ENCODE measurements at places on chromosomes 3 and 15.

- DNase-seq, result no peak
Measured at GRCh38 chr3:175411405-175411804, 552.3 kb downstream of the NAALADL2 start.

DNA sequence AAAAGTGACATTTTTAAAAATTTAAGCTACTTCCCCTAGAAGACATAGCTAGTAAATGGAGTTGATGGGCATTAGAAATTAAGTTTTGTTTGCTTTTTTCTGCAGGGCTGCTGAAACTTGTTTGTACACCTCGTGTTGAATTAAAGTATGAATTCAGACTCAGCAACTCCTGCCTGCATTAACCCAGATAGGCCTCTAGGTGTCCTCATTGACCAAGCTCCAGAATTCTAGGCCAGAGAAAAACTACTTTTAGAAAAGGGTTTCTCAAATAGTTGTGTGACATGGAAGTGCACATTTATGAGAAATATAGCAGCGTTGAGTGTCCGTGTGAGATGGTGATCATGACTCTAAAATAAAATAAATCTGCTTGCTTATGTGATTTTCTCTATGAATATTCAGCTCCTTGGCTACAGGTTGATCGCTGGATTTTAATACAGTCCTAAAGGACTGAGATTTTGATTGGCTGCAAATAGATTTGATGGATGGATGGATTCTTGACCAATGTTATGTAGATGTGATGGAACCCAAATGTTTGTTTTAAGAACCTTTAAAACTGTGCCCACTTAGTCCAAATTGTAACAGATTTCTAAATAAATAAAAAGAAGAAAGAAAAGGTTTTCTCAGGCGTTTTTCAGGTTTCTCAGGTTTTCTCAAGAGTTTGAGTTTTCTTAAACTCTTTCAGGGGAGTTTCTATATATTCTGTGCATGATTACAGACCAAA, 39.4 kb upstream of the LMOD3 start:
- DNase-seq, result peak; percentile 50

- DNase-seq, result no peak
Measured at GRCh38 chr15:100728371-100729201, 126.2 kb downstream of the ASB7 start.

- peak; percentile 32 for DNase-seq
Measured at GRCh38 chr3:21752749-21753347, 1.8 kb upstream of the ZNF385D start.

- DNase-seq, result peak; percentile 72
Measured at GRCh38 chr15:77633134-77633912, 611 bp upstream of the LINGO1 start.

DNA sequence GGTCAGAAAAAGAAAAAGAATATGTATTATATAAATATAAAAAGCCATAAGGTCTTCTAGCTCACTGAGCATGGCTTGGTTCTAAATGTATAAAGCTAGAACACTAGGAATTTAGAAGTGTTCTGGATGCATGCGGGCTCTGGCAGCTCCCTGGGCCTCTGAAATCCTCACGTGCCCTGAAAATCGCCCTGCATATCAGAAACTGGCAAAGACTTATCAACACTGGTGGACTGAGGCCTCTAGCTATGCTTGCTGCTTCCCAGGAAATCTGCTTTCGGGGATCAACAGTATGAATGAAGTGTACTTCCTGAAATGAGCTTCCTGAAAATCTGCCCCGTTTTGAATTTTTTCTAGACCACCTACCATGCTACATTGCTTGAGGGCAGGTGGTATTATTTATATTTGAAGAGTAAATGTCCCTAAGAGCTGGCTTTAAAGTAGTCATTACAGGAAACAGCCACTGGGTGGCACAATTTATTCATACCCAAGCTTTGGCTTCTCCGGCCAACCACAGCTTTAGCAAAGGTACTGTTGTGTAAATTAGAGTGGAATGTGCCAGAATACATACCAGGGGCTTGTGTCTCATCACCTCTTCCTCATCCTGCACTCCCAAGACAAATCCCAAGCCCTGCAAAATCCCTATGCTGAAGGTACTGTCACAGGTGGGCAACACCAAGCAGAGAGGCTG, 17.7 kb downstream of the CRTAP start:
- peak; percentile 65 for DNase-seq

DNA sequence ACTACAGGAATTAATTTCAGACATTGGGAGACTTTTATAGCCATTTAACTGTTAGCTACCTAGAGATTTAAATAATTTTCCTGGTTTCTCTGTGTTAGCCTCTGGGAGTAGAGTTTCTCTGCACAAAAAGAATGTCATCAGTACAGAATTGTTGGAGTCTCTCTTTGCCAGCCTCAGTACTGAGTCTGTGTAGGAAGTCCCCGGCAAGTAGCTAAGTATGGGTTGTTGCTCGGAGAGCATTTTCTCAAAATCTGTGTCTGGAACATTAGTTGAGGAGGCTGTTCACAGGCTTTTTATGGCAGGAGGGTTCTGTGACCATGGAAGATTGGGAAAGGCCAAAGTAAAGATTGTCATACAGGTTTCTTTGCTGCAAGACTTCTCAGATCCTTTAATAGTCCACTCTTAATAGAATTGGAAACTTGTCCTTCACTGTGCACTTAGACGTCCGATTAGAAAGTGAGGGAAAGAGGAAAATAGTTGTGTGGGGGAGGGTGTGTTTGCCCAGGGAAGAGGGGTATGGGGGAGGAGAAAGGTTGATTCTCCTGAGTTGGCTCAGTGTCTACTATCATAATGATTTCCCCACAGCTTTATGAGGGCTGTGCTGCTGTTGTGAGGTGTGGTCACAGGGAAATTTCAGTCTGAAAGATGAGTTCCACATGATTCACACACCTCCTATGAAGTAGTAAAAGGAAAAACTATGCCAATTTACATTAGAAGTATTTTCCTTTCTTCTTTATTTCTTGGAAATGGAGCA, 207.1 kb downstream of the PTPRG start:
- no peak for DNase-seq

DNA sequence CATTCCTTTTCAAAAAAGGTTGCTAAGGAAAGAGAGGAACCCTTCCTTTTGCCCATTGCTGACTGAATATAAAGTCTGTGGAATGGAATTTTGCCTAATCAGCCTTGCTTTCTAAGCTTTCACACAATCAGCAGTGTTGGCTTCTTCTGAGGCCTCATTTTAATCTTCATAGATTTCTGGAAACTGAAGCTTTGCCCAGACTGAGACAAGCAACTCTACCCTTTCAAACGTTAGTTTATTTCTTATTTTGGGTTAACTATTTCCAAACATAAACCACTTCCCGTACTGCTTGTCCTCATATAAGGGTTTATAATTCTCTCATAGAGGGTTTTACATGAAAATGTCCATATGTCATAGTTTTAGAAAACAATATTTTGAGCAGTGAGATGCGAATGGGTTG, 82.9 kb downstream of the NR1D2 start:
- DNase-seq, result no peak

DNA sequence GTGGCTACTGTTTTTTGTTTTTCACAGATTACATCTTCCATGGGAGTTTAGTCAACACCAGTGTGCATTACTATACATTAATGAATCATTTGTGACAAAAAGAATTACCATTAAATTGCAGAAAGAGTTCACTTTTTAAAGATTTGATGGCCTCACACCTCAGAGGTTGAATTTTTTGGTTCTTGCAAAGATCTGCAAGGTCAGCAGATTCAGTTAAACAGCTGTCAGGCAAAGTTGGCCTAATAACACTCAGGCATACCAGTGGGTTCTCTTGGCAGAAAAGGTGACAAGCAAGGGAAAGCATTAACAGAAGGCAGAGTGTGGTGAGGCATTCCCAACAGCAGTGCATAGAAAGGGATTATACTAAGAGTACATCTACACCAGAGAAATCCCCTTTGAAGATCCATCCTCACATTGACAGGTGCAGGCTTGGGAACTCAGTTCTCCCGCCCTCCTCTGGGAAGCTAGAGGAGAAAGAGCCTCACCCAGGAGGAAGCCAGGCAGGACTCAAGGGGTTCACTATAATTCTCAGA, 24.3 kb upstream of the PTX3 start:
- no peak for DNase-seq

- no peak for DNase-seq
Measured at GRCh38 chr15:80982205-80982604, 7.4 kb downstream of the MESD start.

GRCh38 chr15:92069308-92070250, 216.1 kb downstream of the SLCO3A1 start:
- DNase-seq, result peak; percentile 89

GRCh38 chr3:194296454-194297263, 54.5 kb downstream of the CPN2 start:
- DNase-seq, result peak; percentile 94

GRCh38 chr3:87780811-87781210, 278.0 kb downstream of the CGGBP1 start:
- no peak for DNase-seq

DNA sequence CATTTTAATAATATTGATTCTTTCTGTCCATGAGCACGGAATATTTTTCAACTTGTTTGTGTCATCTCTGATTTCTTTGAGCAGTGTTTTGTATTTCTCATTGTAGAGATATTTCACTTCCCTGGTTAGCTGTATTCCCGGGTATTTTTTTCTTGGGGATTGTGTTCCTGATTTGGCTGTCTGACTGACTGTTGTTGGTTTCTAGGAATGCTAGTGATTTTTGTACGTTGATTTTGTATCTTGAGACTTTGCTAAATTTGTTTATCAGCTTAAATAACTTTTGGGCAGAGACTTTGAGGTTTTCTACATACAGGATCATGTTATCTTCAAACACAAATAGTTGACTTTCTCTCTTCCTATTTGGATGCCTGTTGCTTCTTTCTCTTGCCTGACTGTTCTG, 418.8 kb upstream of the ALCAM start:
- DNase-seq, result no peak

DNA sequence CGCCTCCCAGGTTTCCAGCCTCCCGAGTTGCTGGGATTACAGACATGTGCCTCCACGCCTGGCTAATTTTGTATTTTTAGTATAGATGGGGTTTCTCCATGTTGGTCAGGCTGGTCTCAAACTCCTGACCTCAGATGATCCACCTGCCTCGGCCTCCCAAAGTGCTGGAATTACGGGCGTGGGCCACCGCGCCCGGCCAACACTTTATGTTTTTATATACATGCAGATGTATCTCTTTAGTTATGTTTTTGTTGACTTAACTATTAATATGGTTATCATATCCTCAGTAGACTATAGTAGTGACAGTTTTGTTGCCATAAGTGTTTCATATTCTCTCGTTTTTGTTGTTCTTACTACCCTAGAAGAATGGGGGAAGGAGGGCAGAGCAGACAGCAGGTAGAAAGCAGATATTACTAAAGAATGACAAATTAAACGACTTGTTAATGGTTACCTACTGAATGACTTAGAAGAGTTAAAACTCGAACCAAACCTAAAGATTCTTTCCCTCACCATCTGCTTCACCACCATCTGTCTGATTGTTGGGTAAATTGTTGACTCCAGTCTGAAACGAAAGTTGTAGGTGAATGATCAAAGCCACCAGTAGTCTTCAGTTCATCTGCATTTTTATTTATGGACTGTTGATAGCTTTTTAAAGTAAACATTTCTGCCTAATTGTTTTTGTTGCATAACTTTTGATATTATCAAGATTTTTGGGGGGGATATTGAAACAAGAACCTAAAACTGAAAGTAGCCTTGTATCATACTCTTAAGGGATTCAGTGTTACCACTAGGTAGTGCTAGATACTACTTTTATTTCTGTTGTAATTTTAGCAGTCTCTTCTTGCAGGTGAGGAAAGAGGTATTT, 89.3 kb downstream of the RASA2 start:
- peak; percentile 13 for DNase-seq

GRCh38 chr3:15923640-15924405, 126.0 kb upstream of the ANKRD28 start:
- peak; percentile 6 for DNase-seq

DNA sequence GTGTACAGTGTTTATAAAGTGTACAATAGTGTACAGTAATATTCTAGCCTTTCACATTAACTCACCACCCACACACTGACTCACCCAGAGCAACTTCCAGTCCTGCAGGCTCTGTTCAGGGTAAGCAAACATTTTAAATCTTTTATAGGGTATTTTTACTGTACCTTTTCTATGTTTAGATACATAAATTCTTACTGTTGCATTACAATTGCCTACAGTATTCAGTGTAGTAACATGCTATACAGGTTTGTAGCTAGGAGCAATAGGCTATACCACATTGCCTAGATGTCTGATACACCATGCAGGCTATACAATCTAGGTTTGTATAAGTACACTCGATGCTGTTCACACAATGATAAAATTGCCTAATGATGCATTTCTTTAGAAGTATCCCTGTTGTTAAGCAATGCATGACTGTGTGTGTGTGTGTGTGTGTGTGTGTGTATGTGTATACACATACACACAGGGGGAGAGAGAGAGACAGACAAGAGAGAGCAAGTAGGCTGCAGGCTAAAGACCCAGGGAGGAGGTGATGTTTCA, 72.5 kb upstream of the PRR23C start:
- peak; percentile 51 for DNase-seq

- DNase-seq, result peak; percentile 89
Measured at GRCh38 chr3:149507491-149508324, 33.2 kb downstream of the TM4SF4 start.

- peak; percentile 63 for DNase-seq
Measured at GRCh38 chr3:43086460-43087165, 19.3 kb downstream of the POMGNT2 start.

GRCh38 chr3:188949996-188950395, 221.8 kb upstream of the TPRG1 start:
- no peak for DNase-seq

GRCh38 chr3:59001675-59002074, 48.1 kb downstream of the CFAP20DC start:
- DNase-seq, result peak; percentile 17

DNA sequence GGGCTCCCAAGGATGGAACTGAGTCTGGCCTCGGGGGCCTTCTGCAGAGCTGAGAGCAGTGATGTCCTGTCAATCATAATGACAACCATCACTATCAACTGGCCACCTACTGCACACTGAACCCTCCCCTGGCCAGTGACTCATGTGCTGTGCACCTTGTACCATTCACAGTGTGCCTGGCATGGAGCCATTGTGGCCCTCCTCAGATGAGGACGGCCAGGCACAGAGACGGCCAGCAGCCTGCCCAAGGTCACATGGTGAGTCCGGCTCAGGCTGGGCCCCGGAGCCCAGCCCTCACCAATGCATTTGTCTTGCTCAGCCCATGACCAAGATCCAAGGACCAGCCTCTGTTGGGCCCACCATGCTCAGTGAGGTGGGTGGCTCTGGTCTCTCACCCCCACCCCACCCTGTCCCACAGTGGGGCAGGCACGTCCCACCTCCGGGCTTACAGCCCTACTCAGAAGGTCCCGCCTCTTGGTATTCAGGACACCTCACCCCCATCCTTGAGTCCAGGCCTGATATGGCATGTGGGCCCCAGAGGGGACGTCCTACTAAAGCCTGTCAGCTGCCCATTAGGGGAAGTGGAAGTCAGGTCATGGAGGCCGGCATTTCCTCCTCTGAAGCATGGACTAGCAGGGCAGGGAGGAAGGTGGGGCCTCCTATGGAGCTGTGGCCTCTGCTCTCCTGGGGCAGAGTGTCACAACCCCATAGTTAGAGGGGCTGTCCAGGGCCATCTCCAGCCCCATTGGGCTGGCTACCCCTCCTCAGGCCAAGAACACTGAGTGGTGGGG, 35.9 kb upstream of the TMEM115 start:
- DNase-seq, result no peak

GRCh38 chr3:124800511-124801258, 70.4 kb downstream of the UMPS start:
- peak; percentile 77 for DNase-seq

- no peak for DNase-seq
Measured at GRCh38 chr3:161289174-161289573, 68.1 kb downstream of the NMD3 start.
